ENCODE measurements at places on chromosomes 5 and 9. TPM values are rescaled to one million over a fixed set of nuclear protein-coding genes. Genes with fewer than 3 reads are reported as not detected.

- no peak for DNase-seq
Measured at GRCh38 chr9:120177121-120177520, 402.8 kb downstream of the CDK5RAP2 start.

DNA sequence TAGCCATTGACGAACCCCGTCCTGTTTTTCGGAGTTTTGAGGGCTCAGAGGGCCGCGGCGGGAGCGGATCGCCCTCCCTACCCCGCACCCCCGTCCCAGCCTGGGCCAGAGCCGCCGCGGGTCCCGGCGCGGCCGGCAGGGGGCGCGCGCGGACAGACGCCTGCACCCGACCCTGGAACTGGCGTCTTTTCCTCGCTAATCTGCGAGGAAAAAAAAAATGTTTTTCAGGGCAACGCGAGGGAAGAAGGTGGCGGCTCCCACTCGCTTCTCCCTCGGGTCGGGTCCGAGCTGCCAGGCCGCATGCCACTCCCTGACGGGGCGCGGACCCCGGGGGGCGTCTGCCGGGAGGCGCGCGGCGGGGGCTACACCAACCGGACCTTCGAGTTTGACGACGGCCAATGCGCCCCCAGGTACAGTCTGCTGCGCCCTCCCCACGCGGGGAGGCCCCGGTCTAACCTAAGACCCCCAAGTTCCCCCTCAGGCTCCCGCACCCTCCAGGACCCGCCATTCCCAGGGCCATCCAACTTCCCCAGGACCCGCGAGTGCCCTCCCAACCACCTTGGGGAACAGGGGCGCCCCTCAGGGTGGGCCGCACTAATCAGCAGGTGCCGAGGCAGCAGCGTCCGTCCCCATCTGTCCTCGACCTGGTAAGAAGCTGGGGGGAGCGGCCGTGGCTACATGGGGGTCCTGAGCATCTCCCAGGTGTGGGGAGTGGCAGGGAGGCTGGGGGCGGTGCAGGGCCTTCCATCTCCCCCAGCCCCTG is at the start of gene KCNT1:
Gene KCNT1, plus strand, starts transcription at position 227 of the 763 bp plus-strand sequence. Its CDS starts 74 bp downstream, at position 301.
- peak; percentile 38 for DNase-seq

The GPBP1 gene
- total RNA-seq: 108 TPM

GRCh38 chr9:107044872-107045271 is 181.9 kb downstream of the ZNF462 start:
- DNase-seq: no peak

GRCh38 chr5:173659423-173659822 is 43.0 kb upstream of the BOD1 start:
- no peak for DNase-seq

DNA sequence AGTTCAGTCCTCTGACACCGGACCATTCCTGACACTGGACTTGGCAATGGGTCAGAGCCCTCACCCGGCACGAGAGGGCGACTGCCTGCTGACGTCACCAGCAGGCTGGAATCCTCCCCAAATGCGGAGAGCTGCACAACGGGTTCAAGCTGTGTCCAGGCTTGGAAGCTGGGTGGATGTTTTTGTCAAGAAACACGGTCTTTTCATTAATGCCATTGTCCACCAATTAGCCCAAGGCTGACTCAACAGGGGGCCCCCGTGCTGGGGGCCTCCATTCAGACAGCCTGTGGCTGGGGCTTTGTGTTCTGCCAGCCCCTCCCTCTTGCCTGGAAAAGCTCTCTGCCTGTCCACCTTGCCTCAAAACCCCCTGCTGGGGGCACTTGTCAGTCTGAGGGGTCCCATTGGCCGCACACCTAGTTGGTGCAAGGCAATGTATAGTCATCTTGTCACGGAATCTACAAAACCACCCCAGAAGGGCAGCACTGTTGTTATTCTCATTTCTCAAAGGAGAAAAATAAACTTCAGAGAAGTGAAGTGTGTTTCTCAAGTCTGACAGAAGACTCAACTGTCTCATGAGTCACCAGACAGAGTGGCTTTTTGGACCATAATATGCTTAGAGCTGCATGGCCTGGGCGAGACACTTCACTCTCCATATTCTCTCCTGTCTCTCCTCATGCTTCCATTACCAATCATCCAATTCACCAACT is 24.6 kb downstream of the NDUFA8 start:
- peak; percentile 19 for DNase-seq

The KIF20A gene
- 2.6 TPM for total RNA-seq

The FGD3 gene
- total RNA-seq: 5.4 TPM

DNA sequence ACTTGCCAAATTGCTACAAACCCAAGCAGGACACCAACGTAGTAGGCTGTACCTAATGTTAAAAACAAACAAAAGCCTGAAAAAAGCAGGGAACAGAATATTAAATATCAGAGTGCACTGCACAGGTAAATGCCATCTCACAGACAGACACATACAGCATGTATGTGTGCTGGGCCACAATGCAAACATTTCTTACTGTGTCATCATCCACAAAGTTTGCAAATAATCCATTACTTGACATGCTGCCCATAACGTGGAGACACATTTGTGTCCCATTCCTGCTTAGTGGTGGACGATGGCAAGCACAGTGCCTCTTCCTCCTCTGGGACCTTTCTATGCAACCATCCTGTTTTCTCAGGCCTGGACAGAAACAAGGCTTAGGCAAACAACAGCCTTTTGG is 44.7 kb downstream of the GOLM1 start:
- DNase-seq: no peak

DNA sequence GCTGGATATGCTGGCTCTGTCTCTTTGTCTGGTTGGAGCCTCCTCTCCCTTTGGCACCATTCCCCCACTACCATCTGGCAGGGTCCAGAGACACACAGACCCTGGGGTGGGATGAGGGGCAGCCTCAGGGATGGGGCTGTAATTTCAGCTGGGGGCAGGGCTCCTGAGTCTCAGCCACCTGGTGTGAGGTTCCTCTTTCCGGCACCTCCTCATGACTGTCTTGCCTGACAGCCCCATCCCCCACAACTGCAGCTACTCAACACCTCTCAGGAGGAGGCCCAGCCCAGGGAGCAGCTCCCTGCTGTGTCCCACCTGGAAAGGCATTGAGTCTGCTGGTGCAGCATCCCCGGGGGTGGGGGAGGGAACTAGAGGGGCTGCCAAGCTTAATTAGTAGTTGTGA is 11.7 kb upstream of the RPS14 start:
- DNase-seq: no peak

DNA sequence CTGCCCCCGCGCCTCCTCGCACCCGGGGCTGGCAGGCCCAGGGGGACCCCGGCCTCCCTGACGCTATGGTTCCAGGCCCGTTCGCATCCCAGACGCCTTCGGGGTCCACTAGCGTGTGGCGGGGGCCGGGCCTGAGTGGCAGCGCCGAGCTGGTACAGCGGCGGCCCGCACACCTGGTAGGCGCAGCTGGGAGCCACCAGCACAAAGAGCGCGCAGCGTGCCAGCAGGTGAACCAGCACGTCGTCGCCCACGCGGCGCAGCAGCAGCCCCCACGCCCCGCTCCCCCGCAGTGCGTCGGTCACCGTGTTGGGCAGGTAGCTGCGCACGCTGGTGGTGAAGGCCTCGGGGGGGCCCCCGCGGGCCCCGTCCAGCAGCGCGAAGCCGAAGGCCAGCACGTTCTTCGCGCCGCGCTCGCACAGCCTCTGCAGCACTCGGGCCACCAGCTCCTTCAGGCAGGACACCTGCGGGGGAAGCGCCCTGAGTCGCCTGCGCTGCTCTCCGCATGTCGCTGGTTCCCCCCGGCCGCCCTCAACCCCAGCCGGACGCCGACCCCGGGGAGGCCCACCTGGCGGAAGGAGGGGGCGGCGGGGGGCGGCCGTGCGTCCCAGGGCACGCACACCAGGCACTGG is 548 bp downstream of the TERT start:
- DNase-seq: no peak

GRCh38 chr9:116156621-116157314 is 3.2 kb downstream of the PAPPA start:
- peak; percentile 51 for DNase-seq

DNA sequence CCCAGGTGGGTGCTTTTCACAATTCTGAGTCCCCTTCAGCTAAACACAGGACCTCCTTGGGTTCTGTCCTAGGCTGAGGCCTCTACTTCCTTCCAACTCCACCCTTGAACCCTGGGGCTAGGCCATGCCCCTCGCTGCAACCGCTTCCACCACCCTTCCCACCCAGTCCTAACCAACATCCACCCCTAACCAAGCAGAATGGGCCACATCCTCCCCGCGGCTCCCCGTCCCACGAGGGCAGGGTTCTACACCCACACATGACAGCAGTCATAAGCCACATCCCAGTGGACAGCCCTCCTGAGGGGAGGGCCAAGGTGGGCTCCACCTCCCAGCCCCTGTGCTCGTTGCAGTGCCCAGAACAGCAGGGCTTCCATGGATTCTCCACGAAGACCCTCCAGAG is 65.8 kb downstream of the SHB start:
- no peak for DNase-seq

GRCh38 chr5:2306711-2307110 is 424.0 kb upstream of the IRX4 start:
- DNase-seq: no peak

The SLC36A2 gene
- total RNA-seq: not detected

DNA sequence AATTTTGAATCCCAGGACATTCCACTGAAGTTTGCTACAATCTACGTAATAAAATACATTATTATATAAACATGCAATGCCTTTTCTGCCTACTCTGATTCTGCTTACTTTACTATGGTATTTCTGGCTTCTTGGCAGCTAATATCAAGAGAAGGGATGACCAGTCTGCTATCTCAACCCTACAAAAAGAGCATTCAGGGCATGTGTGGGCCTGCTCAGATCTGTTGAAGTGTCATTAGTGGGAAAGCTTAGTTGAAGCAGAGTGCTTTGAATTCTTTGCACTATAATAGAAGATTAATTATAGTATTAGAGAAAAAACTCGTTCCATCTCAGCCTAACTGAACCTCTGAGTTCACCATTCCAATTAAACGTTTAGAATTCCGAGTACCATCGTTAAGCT is 339.5 kb upstream of the ISL1 start:
- DNase-seq: no peak

The HMMR gene
- 0.68 TPM for total RNA-seq

The OR13D1 gene
- total RNA-seq: not detected

- no peak for DNase-seq
Measured at GRCh38 chr9:136008693-136008997, 47.5 kb upstream of the UBAC1 start.

GRCh38 chr9:98941946-98942523 is 1.7 kb upstream of the COL15A1 start:
- DNase-seq: no peak

GRCh38 chr5:133741818-133742355 is 129.5 kb upstream of the FSTL4 start:
- no peak for DNase-seq

DNA sequence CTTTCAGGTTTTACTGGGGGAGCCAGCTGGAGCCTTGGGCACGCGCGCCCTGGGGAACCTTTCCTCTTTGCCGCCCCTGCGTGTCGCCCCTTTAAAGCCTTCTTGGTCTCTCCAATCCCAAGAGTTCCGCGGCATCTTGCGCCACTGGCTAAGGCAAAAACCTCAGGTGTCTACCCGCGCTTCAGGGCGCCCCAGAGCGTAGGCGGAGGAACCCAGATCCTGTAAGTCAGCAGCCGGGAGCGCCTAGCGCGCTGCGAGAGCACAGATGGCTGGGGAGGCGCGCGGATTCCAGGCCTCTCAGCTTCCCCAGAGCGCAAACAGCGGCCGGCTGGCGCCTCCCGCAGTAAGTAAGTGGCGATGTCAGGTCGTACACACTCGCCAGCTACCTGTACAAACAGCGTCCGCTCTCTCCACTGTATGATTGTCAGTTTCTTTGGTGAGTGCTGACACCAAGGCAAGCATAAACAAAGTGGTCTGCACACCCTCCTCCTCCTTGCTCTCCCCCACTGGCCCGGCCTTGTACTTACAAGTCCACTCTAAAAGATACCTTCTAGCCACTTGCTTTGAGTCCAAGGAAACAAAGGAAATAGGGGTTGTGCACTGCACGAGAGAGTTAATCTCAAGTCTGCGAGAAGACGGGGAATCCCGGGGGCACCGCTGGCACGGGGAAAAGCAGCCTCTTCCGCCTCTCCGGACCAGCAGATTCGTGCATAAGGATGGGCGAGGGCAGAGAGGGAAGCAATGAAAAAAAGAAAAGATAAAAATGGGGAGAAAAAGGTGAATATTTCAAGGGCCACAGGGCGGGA is 2.9 kb downstream of the HTR1A start:
- no peak for DNase-seq

Measured in thyroid gland (tissue), 4 donors.